ENCODE measurements at places on chromosomes 11 and 22.

DNA sequence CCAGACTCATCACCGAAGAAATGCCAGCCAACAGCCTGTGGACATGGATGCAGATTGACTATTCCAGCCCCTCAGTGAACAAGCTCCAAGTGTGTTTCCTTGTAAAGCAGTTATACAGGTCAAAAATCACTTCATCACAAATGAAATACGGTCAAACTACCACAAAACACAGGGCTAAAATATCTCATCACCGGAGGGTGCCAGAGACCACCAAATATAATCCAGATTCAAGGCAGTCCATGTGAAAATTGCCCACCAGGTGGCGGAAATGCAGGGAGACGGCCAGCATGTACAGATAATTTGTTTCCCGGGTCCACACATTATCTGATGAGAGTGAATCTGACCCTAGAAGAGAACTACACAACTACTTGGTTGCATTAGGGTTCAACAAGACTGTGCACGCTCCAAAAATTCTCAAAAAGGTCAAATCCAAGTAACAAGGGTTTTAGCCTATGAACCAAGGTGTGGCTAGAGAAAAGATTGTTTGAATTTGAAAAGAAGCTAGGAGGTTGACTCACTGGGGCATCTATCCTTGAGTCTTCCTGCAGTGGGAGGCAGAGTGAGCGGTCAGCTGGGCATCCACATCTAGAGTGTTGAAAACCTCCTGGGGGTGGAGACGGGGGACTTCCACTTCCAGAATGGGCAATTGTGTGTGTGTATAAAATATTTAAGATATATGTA lies 71.7 kb downstream of the IGLL5 start:
- DNase-seq = no peak

GRCh38 chr11:1837171-1838076 lies 1.4 kb upstream of the TNNI2 start:
- DNase-seq = peak; percentile 92

DNA sequence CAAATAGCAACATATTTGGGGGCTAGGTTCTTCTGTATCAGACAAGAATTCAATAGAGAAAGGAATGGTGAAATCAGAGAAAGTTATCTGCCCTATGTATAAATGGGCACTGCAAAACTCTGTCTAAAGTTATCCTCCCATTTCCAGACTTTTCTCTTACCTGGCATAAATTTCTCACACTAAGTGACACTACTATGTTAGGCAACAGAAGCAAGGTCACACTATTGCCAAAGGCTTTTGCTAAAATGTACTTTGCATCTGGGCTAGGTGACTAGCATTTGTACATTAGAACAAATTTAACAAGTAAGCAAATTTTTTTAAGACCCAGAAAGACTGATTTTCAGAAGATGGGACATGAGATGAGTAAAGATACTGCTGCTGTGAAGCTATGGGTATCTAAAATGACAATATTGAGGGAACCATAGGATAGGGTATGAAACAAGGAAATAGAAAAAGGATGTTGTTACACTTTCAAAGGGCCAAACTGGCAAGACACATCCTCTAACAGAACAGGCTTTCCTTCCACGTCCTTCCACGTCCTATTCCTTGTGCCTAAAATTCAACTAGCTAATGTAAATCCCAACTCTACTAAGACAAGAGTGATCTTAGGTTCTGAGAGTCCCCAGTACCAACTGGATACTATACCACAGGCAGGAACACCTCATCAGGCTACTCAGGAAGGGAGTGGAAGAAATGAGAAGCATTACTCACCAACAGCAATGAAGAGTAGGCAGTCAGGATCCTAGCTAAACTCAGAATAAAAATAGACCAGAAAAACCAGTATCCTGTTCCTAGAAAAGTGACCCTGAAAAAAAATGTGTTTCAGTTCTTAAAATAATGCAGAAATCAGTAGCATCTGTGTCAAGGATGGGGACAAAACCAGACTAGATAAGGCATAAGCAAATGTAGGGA lies 22.6 kb downstream of the GDPD4 start:
- DNase-seq = no peak

DNA sequence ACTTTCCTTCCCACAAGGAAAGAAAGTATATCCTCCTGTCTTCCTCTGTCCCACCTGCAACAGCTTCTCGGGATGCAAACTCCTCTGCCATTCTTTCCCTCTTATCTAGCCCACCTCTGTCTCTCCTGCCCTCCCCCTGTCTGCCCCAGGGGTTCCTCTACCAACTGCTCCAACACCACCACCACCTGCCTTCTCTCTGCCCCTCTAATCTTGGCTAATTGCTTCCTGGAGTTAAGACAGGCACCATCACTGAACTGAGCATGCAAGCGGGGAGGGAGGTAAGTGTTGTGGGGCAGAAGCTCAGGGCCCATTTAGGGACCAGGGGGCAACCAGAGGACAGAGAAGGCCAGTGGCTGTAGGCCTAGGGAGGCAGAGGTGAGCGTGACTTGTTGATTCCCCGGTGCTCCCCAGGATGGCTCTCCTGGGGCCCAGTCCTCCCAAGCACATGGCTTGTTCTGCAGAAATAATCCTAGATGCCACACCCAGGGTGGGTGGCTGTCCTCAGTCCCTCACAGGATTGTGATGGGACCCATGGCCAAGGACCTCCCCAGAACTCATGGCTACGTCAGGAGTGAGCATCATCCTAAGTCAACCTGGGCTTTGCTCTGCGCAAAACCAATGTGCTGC lies 111.1 kb downstream of the TP53I11 start:
- no peak for DNase-seq

GRCh38 chr11:58617976-58618557 lies 4.4 kb upstream of the CNTF start:
- DNase-seq = no peak
